Osteoblast (primary cell): ENCODE measurements at places on chromosomes 1 and 21.

- peak overlapping the region; percentile 89 for H3K27ac ChIP-seq
- peaks cover 39% of the 10 kb centered on the region for H3K4me1 ChIP-seq
- H3K27me3 ChIP-seq, result no peaks in the 10 kb centered on the region
- DNase-seq, result peak; percentile 62
These were observed 2.9 kb downstream of the ADAMTS1 start for GRCh38 chr21:26842300-26842699.

GRCh38 chr1:200873671-200874397, 1.1 kb downstream of the GPR25 start:
- no peak for DNase-seq
- peaks cover 66% of the 10 kb centered on the region for H3K27me3 ChIP-seq
- H3K36me3 ChIP-seq, result no peaks in the 10 kb centered on the region
- no peak overlapping the region for H3K27ac ChIP-seq
- H3K4me1 ChIP-seq, result no peaks in the 10 kb centered on the region

DNA sequence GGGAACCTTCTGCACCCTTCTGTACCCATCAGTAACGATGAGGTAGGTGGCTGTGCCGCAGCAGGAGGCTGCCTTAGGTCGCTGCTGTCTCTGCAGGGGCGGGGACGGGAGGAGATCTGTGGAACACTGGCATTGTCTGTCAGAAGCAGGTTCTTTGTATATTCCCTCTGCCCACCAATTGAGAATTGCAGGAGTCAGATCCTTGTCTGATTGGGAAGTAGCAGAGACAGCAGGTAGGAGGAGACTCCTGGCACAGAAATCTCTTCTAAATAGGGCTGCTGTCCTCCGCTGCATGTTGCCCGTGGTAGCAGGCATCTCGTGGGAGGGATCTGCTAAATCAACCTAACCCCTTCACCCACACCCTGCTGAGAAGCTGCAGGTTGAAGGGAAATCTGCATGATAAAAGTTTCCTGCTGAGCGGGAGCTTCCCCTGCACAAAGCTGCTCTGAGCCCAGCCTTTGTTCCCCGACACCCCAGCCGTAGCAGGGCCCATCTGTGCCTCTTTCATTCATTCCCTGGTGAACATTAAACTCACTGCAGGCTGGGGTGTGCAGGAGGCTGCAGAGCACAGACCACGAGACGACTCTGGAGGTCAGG, 15.9 kb downstream of the SARS1 start:
- no peaks in the 10 kb centered on the region for H3K27me3 ChIP-seq
- no peak overlapping the region for H3K4me3 ChIP-seq
- no peaks in the 10 kb centered on the region for H3K4me1 ChIP-seq
- no peak for DNase-seq

- DNase-seq, result no peak
- H3K4me3 ChIP-seq, result no peak overlapping the region
These were observed 98.6 kb downstream of the ZNF281 start for GRCh38 chr1:200311256-200311655.

DNA sequence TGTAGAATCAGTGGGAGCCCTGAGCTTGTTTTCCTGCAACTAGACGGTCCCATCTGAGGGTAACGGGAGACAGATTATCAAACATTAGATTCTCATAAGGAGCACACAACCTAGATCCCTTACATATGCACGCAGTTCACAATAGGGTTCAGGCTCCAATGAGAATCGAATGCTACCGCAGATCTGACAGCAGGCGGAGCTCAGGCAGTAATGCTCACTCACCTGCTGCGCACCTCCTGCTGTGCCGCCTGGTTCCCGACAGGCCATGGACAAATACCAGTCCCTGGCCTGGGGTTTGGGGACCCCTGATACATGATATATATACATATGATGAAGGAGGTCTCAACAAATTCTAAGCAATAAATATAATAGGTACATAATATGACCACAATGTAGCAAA, 19.7 kb upstream of the SMIM12 start:
- peaks cover 24% of the 10 kb centered on the region for H3K27me3 ChIP-seq
- no peak overlapping the region for H3K27ac ChIP-seq
- no peaks in the 10 kb centered on the region for H3K4me1 ChIP-seq
- no peak overlapping the region for H3K4me3 ChIP-seq
- DNase-seq, result no peak

- H3K27ac ChIP-seq, result no peak overlapping the region
- no peaks in the 10 kb centered on the region for H3K36me3 ChIP-seq
- DNase-seq, result peak; percentile 98
- H3K27me3 ChIP-seq, result peaks cover 38% of the 10 kb centered on the region
These were observed 4.5 kb downstream of the DLGAP3 start for GRCh38 chr1:34924759-34925555.

DNA sequence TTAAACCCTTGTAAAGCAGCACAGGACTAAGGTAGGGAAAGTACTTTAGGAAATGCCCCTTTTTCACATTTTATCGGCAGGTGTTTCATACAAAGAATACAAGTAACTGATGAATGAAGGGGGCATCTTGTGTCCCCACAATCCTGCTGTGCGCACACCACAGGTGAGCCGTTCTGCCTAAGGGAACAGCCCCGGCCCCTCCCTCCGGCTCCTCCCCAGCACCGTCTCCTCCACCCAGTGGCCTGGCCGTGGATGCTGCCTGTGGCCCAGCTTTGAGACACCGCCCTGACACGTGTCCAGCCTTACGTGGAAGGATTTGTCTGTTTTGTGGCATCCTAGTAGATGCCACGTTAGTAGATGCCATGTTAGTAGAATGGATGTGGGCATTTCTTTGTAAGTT, 12.8 kb downstream of the FAAP20 start:
- H3K4me3 ChIP-seq, result no peak overlapping the region
- no peak overlapping the region for H3K27ac ChIP-seq
- DNase-seq, result no peak
- H3K36me3 ChIP-seq, result no peaks in the 10 kb centered on the region

GRCh38 chr1:106975944-106976343, 80.5 kb upstream of the PRMT6 start:
- H3K36me3 ChIP-seq, result no peaks in the 10 kb centered on the region
- H3K4me3 ChIP-seq, result no peak overlapping the region
- no peak for DNase-seq

DNA sequence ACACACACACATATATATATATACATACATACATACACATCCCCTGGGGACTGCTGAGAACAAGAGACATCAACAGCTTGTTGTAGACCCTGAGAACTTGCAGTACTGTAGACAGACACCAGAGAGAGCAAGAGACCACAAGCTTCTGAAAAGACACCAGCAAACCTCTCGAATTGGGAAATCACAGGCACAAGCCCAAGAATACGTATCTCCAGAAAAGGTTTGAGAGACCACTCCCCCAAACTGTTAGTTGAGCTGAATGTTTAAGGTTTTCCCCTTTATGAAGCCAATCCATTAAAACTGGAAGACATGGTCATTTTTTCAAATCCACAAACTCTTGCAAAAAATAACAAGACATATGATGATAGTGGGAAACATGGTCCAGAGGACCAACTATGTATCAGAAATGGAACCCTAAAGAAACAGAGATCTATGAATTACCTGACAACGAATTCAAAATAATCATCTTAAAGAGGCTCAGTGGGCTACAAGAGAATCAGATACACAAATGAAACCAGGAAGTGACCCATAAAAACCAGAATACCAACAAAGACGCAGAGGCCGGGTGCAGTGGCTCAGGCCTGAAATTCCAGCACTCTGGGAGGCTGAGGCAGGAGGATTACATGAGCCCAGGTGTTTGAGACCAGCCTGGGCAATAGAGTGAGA, 45.1 kb downstream of the SLC2A1 start:
- H3K4me3 ChIP-seq, result no peak overlapping the region
- no peaks in the 10 kb centered on the region for H3K4me1 ChIP-seq
- no peaks in the 10 kb centered on the region for H3K36me3 ChIP-seq
- peak; percentile 90 for DNase-seq
- H3K27me3 ChIP-seq, result no peaks in the 10 kb centered on the region
- no peak overlapping the region for H3K27ac ChIP-seq

- H3K36me3 ChIP-seq, result no peaks in the 10 kb centered on the region
- no peak overlapping the region for H3K4me3 ChIP-seq
These were observed 80.2 kb downstream of the MAST2 start for GRCh38 chr1:45883658-45884057.

DNA sequence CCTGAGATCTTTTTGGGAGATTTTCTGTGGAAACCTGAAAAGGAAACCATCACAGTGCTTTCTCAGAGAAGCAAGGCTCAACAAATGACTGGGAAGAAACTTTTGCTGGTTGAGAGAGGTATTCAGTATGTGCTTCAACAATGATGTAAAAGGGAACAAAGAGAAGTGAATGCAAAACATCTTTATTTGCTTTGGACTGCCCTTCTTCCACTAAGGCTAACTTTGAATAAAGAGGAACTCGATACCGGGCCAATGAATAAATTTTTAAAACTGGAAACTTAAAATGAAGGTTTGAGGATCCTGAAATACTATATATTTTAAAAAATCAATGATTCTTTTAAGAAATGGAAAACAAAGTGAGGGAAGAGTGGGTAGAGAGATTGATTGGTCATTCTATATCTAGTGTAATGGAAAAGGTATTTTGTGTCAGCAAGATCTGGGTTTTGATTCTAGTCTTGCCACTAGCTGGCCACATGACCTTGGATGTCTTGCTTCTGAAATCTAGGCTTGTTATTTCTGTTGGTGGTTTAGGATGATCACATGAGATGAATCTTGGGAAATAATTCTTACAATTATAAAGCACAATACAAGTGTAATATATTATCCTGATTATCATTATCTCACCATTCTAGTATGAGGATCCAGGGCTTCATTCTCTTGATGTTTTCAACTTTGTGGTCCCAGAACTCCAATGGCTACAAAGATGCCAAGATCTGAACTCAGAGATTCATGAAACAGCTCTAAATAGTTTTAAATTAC, 34.6 kb upstream of the APOBEC4 start:
- H3K4me3 ChIP-seq, result no peak overlapping the region
- no peak overlapping the region for H3K27ac ChIP-seq
- H3K36me3 ChIP-seq, result no peaks in the 10 kb centered on the region
- no peaks in the 10 kb centered on the region for H3K4me1 ChIP-seq
- no peaks in the 10 kb centered on the region for H3K27me3 ChIP-seq
- DNase-seq, result no peak

DNA sequence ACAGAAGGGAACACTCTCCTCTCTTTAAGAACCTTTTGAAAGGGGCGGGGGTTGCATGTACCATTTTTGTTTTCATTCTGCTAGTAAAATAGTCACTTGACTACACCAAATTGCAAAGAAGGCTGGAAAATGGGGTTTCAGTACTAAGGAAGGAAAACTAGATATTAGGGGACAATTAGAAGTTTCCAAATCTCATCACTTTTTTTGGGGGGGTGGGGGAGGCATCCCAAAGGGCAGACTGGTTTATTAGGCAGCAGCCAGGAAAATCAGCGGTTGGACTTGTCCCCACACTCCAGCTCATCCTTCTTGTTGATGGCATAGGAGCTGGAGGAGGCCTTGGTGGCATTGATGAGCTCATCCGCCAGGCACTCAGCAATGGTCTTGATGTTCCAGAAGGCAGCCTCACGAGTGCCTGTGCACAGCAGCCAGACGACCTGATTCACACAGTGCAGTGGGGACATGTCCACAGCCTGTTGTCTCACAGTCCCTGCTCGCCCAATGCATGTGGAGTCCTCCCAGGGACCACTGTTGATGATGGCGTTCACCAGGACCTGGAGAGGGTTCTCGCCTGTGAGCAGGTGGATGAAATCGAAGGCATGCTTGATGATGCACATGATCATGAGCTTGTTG, 1.7 kb upstream of the TMEM50B start:
- no peak overlapping the region for H3K4me3 ChIP-seq
- no peaks in the 10 kb centered on the region for H3K36me3 ChIP-seq
- no peak overlapping the region for H3K27ac ChIP-seq
- no peak for DNase-seq

GRCh38 chr1:216710055-216710454, 13.2 kb downstream of the ESRRG start:
- no peaks in the 10 kb centered on the region for H3K27me3 ChIP-seq
- DNase-seq, result no peak
- no peaks in the 10 kb centered on the region for H3K4me1 ChIP-seq
- H3K27ac ChIP-seq, result no peak overlapping the region
- H3K36me3 ChIP-seq, result no peaks in the 10 kb centered on the region

- H3K27me3 ChIP-seq, result peaks cover 4% of the 10 kb centered on the region
- no peak overlapping the region for H3K4me3 ChIP-seq
- no peak overlapping the region for H3K27ac ChIP-seq
These were observed 2.1 kb downstream of the OTUD3 start for GRCh38 chr1:19884312-19884711.

GRCh38 chr1:151342021-151342420, 5.0 kb downstream of the RFX5 start:
- H3K27me3 ChIP-seq, result no peaks in the 10 kb centered on the region
- no peak overlapping the region for H3K4me3 ChIP-seq

DNA sequence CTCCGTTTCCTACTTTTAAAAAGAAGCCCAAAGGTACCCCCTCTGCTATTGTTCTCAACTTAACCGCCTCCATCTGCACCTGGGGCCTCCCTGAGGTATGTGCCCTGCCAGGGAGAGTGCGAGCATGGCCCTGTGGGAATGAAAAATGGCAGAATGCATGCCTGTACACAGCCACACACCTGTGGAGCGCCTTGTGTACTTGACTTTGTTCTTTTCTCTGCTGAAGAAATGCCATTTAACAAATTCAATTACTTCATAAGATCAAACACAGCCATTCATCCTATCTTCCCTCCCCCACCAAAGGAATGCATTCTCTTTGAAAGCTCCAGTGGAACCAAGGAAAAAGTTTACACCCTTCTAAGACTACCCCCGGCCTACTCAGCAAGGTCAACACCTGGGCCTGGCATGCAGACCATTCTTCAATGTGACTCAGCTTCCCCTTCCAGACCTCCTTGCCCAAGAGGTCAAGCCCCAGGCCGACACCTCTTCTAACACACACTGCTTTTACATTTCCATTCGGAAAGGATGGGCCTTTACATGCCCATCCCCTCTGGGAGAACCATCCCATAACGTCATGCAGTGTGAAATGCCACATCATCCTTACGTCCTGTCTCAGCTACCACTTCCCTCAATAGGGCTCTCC, 123.7 kb downstream of the SMYD2 start:
- H3K27me3 ChIP-seq, result no peaks in the 10 kb centered on the region
- no peak for DNase-seq
- peaks cover 47% of the 10 kb centered on the region for H3K4me1 ChIP-seq
- peak overlapping the region; percentile 72 for H3K27ac ChIP-seq

- H3K4me1 ChIP-seq, result no peaks in the 10 kb centered on the region
- H3K27ac ChIP-seq, result no peak overlapping the region
- DNase-seq, result no peak
- no peaks in the 10 kb centered on the region for H3K27me3 ChIP-seq
These were observed 63.1 kb downstream of the CDC14A start for GRCh38 chr1:100415498-100415778.

- no peaks in the 10 kb centered on the region for H3K27me3 ChIP-seq
- peaks cover 10% of the 10 kb centered on the region for H3K4me1 ChIP-seq
- H3K36me3 ChIP-seq, result peaks cover 10% of the 10 kb centered on the region
- no peak overlapping the region for H3K4me3 ChIP-seq
These were observed 81.9 kb downstream of the JAK1 start for GRCh38 chr1:64884261-64885040.

- H3K4me3 ChIP-seq, result no peak overlapping the region
- H3K27me3 ChIP-seq, result no peaks in the 10 kb centered on the region
- H3K36me3 ChIP-seq, result no peaks in the 10 kb centered on the region
- DNase-seq, result no peak
These were observed 189.6 kb upstream of the ST6GALNAC5 start for GRCh38 chr1:76677416-76678405.

GRCh38 chr1:53737648-53738204, 1.2 kb downstream of the GLIS1 start:
- no peaks in the 10 kb centered on the region for H3K27me3 ChIP-seq
- H3K36me3 ChIP-seq, result no peaks in the 10 kb centered on the region
- peak overlapping the region; percentile 79 for H3K4me3 ChIP-seq
- H3K27ac ChIP-seq, result peak overlapping the region; percentile 59
- DNase-seq, result peak; percentile 23
- H3K4me1 ChIP-seq, result peaks cover 64% of the 10 kb centered on the region
